RPMI7951 (cell line): ENCODE measurements at places on chromosomes 12 and 14. TPM values are rescaled to one million over a fixed set of nuclear protein-coding genes. Genes with fewer than 3 reads are reported as not detected.

DNA sequence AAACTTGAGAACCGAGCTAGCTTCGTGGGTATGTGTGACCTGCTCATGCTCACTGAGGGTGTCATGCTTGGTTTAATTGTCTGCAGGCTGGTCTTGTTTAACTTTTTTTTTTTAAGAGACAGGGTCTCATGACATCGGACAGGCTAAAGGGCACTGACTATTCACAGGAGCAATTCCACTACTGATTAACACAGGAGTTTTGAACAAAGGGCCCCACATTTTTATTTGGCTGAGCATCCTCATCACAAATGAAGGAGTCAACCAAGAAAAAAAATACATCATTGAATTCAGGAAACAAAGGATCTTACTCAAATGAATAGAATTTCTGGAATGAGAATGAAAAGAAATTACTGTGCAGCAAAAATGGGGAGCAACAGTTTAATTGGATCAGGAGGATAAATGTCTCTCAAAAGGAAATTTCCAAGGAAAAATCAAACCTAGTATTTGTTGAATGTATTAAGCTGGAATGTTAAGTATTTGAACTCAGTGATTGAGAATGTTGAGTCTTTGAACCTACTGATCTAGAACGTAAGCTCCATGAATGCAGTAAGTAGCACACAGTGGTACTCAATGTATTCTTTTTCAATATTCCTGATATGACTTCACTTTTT, 20.8 kb upstream of the PYROXD1 start:
- no peak for DNase-seq

- DNase-seq, result peak; percentile 2
These were observed 193.1 kb upstream of the FSCB start for GRCh38 chr14:44700184-44700583.

The LRRC74A gene
- total RNA-seq, result not detected in 2 replicates

The DHRS4L2 gene
- total RNA-seq, result 15.9 and 16.5 TPM in 2 replicates

The ZC2HC1C gene
- 1.2 and 1.8 TPM in 2 replicates for total RNA-seq

DNA sequence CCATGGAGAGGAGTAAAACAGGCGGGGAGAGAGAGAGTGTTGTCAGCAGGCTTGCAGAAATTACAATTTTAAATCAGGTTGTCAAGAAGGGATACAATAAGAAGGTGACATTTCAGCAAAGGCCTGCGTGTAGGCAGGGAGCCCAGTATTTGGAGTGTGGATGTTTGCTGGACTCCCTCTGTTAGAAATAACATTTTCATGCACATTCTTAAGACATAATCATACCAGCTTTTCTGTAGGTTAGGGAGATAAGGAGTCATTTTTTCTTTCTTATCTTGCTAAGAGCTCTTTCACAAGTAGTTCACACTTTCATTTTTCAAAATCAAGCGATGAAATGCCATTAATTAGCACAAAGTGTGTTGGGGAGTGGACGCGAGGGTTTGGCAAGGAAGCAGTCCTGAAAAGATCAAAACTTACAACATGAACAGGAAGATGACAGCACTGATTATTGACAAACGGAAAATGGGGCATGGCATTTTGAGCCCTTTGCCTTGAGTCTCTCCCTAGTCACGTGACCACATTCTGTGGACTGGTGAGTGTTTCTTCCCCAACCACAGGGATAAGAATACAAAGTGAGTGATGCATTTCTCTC, 160.2 kb downstream of the DAD1 start:
- peak; percentile 57 for DNase-seq

GRCh38 chr12:26346736-26347135, 151.4 kb downstream of the SSPN start:
- DNase-seq, result no peak

The LPAR5 gene
- not detected in 2 replicates for total RNA-seq

GRCh38 chr12:123952037-123952436, 20.6 kb downstream of the CCDC92 start:
- no peak for DNase-seq

The FGF23 gene
- not detected in 2 replicates for total RNA-seq

- no peak for DNase-seq
These were observed 2.3 kb downstream of the AVIL start for GRCh38 chr12:57816001-57816854.

DNA sequence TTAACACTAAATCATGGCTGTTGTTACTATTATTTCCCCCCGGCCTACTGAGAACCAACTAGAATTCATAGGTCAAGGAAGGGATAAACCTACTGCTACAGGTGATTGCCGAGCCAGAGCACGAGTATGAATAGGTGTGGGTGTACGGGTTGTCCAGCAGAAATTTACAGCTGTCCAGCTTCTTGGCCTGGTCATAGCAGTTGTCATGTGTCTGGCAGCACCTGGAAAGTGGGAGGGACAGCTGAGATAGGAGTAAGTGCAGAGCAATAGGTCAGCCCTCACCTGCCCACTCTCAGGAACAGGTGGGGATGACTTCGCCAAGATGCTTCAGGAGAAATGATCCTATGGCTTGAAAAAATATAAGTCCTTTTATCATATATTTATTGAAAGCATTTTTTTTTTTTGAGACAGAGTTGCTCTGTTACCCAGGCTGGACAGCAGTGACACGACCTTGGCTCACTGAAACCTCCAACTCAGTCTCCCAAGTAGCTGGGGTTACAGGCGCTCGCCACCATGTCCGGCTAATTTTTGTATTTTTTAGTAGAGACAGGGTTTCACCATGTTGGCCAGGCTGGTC, 2.6 kb downstream of the PLA2G1B start:
- DNase-seq, result no peak

The PLEKHH1 gene
- total RNA-seq, result 2.3 and 2.6 TPM in 2 replicates

The RND1 gene
- 0.29 TPM in 1 of 2 replicates, not detected in the other for total RNA-seq

DNA sequence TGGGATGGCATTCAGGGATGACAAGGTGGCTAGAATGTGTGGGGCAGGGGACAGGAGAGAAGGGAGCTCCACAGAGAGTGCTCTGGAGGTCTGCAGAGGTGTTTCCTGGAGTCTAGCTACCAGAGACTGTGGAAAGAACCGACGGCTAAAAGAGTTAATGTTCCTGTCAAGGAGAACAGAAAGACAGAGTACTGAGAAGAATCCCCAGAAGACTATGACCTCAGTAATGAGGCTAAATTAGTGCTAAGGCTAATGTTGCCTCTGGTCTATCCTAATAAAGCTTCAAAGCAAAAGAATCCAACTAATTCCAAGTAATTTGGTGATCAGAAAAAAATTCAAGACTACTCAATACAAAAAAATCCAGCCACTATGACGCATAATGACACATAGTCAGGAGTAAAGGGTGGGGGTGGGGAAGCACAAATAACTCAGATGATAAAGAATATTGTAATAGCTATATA, 44.7 kb downstream of the FERMT2 start:
- peak; percentile 78 for DNase-seq

- DNase-seq, result no peak
These were observed 31.7 kb downstream of the GALNT4 start for GRCh38 chr12:89492883-89493282.

The P2RX2 gene
- not detected in 2 replicates for total RNA-seq

- DNase-seq, result no peak
These were observed 55.2 kb downstream of the CCDC92 start for GRCh38 chr12:123917337-123917850.

DNA sequence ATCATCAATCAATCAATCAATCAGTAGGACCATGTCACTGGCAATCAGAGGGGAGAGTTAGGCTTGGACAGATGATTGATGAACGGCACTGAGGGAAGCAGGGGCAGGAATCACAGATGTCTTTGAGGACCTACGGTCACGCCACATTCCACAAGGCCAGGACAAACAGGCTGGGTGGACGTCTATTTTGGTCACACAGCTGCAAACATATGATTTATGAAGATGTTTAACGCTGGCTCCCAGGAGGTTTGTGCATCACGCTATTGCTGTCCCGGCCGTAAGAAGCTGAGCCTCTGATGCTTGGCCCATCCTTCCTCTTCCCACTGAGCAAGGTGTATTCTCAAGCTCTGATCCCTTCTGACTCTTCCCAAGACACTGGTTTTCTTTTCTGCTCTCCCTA, 160.8 kb downstream of the FOXN3 start:
- DNase-seq, result no peak

The GALNT16 gene
- 0.10 and 0.12 TPM in 2 replicates for total RNA-seq

- no peak for DNase-seq
These were observed 309.6 kb downstream of the TMTC2 start for GRCh38 chr12:82996168-82996812.

GRCh38 chr12:103569278-103569677, 17.8 kb upstream of the STAB2 start:
- no peak for DNase-seq

DNA sequence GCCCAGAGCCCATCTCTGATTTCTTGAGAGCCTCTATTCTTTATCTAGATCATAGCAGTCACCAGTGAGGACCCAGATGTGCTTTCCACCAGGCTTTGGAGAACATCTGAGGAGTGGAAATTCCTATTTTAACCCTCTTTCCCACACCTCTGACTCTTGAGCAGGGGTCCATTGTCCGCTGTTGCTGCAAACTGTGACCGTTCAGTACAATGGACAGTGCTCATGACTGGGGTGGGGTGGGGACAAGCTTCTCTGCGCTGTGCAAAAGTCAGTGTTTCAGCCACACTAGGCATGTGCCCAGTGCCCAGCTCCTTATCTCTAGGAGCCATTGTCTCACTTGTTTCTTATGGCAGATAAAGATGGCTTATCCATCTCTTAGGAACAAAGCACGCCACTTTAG, 16.9 kb upstream of the KRT7 start:
- no peak for DNase-seq

The RAD52 gene
- 4.4 and 4.8 TPM in 2 replicates for total RNA-seq

DNA sequence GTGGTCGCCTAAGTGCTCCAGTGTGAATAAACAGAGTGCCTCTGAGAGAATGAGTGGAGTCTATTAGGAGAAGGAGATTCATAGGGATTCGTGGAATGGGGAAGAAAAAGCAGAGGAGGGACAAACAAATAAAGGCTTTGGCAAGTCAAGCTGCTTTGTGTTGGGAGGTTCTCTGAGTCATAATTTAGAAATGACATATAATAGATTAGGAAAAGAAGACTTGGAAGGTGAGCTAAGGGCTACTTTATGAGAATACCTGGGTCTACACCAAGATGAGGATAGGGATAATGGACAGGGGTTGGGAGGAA, 6.4 kb upstream of the NTN4 start:
- DNase-seq, result no peak

DNA sequence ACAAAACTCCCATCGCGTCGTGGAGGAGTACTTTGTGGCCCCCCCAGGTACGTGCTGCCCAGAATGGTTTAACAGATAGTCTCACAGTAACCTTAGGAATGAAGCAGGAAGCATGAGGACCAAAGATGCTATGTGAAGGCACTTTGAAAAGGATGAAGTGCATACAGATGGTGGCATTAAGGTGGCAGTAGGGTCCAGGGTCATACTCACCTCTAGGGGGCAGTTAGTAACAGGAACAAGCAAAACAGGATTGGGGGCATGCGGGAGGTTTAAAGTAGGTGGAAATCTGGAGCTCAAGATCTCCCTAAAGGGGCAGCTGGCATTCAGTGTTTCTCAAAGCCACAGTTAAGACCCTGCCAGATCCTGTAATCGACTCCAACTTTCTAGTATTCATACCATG, 10.9 kb downstream of the GATC start:
- no peak for DNase-seq

The COX8C gene
- total RNA-seq, result not detected in 2 replicates

DNA sequence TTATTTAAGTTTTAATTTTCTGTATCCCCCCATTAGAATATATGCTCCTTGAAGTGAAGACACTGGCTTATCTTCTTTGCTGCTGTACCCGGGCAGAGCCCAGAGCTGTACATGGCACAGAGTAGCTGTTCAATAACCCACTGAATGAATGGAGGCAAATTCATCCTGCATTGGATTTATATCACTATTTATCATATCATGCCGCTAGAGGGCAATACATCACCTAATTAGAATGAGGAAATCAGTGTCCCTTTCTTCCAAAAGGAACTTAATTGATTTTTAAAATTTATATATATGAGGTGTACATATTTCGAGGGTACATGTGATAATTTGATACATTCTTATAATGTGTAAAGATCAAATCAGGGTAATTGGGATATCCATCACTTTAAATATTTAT, 89.2 kb upstream of the TMEM260 start:
- peak; percentile 23 for DNase-seq

DNA sequence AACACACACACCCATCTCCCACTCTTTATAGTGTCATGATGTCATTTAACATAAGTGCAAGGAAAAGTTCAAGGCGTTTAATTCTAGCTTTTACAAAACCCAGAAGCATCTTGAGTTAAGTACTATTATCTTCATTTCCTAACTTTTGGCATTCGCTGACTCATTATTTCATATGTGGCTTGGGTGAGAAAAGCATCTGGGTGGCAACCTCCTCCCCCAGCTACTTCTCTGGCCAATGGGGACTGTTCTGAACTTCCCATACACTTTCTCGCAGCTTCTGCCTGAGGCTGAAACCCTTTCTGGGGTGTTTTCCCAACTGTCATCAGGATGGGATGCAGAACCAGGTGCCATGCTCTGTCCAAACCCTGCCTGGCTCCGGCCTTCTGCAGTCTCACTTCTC, 2.8 kb upstream of the MARK3 start:
- DNase-seq, result peak; percentile 80

DNA sequence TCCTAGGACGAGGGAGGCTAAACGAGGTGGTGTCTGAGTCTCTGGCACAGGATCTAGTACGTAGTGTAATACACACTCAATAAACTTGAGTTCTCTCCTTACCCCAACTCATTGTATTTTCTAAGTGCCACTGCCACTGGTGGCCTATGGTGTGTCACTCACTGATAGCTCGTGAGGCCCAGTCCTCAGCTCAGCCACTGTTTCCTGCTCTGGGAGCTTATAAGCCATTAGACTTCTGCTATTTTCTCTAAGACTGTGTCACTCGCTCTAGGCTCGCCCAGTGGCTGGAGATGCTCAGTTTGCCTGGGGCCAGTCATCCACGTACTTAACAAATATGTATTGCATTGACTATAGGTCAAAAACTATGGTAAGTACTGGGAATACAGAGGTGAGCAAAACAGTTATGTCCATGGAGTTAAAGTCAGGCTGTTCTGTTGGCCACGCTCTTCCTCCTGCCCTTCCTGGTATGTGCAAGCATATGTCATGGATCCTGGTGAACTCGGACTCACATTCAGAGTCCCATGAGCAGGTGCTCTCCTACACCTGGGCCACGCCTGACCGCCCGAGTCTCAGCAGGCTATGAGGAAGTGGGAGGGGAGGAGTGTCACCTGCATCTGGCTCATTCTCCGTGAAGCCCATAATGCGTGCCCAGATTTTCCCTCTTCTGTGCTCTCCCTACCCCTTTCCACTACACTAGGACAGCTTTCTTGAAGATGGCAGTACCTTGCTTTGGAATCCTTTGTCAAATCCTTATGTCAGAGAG, 41.6 kb downstream of the DEGS2 start:
- no peak for DNase-seq

GRCh38 chr14:98910061-98910460, 361.9 kb downstream of the BCL11B start:
- no peak for DNase-seq

- DNase-seq, result no peak
These were observed 92.4 kb downstream of the FSCB start for GRCh38 chr14:44414646-44415045.

The JAG2 gene
- not detected in 2 replicates for total RNA-seq

GRCh38 chr14:22168092-22168955, 420.7 kb downstream of the DAD1 start:
- no peak for DNase-seq

DNA sequence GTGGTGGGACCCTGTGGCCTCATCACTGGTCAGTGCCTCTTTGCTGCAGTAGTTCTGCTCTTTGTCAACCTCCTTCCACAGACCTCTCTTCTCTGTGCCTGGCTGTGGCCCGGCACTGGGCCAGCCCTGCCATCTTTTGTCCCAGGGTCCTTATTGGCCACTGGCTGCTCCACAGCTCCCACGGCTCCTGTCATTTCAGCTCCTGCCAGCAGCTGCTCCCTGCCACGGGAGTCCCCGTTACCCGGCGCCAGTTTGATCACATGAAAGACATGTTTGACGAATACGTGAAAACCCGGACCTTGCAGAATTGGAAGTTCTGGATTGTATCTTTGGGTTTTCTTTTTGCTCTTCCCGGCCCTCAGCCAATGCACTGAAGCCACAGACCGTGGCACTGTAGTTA, 35.4 kb downstream of the IL31 start:
- no peak for DNase-seq
